ENCODE measurements at places on chromosomes 5 and 9.

- DNase-seq = no peak
Measured at GRCh38 chr9:121283856-121284732, 16.1 kb downstream of the GSN start.

DNA sequence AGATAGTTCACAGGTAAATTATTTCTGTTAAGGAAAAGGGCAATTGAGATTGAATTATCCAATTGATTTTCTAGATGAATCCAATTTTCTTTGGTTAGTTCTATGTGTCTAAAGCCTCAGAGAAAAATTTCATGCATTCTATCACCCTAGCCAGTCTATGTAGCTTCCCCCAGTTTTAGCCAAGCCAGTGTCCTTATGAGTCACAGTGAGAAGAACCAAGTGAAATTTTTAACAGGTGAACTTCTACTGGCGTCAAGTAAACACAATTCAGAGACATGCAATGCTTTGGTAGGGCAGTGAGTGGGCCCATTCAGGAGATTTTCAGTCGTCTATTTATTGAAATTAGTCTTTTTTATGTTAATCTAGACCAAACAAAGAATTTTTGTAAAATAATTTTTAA is 1077.4 kb upstream of the ARRDC3 start:
- DNase-seq = no peak

GRCh38 chr5:172175263-172175719 is 12.7 kb downstream of the STK10 start:
- peak; percentile 88 for DNase-seq

DNA sequence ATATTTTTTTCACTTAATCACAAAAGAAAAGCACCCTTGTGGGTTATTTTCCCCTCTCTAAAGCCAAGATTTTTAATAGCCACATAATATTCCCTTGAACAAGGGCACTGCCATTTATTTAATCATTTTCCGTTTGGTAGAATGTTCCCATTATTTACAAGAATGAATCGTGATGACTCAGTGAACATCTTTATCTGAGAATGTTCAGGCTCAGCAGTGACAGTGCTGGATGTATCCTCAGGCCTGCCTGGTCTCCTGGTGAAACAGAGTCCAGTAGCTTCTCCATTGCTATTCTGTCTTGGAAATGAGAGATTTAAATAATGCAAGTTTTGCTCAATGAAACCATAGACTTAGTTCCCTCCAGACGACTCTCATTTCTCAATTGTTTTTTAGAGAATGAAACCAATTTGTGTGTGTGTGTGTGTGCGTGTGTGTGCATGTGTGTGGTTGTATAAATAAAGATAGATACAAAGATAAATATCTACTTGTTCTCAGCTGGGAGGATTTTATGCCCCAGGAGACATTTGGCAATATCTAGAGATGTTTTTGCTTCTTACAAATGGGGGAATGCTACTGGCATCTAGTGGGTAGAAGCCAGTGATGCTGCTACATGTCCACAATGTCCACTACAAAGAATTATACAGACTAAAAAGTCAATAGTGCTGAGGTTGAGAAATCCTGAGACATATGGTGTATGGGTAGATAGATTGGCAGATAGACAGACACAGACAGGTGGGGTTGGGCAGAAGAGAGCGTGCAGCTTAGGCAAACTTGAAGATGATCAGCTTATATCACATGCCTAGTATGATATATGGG is 55.0 kb downstream of the PAPPA start:
- no peak for DNase-seq
